ENCODE measurements at places on chromosomes 16 and 17.

DNA sequence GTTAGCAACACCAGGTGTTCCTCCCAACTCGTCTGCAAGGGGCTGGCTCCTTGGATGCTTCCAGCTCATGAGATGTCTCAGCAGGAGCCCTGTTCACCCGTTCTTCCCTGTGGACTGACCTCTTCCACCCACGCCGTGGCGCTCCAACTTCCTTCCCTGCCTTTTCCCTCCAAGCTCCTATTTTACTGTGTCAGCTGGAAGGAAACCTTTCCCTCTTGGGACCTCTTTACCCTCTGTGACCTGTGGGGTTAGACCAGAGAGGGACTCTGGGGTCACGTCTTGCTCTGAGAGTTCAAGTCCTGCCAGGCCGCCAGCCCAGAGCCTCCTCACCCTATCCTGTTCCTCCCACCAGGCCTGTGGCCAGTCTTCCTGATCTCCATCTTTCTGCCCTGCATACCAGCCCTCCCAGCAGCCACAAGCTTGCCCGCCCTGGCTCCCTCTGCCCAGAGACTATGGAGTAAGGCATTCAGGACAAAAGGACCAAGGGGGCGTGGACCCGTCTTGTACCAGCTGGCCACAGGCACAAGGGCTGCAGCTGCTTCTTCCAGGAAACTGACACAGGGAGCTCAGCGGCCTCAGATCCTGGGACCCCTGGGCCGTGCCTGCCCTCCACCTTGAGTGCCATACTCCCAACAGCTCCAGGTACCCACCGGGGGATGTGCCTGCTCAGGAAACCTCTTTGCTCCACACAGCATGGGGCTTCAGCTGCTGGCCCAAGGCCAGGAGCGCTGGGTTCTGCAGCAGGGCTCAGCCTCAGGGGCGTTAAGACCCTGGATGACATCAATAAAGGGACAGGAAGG is 3.0 kb downstream of the PAQR4 start:
- DNase-seq: no peak

GRCh38 chr17:801660-802059 is 19.5 kb downstream of the MRM3 start:
- DNase-seq: no peak

DNA sequence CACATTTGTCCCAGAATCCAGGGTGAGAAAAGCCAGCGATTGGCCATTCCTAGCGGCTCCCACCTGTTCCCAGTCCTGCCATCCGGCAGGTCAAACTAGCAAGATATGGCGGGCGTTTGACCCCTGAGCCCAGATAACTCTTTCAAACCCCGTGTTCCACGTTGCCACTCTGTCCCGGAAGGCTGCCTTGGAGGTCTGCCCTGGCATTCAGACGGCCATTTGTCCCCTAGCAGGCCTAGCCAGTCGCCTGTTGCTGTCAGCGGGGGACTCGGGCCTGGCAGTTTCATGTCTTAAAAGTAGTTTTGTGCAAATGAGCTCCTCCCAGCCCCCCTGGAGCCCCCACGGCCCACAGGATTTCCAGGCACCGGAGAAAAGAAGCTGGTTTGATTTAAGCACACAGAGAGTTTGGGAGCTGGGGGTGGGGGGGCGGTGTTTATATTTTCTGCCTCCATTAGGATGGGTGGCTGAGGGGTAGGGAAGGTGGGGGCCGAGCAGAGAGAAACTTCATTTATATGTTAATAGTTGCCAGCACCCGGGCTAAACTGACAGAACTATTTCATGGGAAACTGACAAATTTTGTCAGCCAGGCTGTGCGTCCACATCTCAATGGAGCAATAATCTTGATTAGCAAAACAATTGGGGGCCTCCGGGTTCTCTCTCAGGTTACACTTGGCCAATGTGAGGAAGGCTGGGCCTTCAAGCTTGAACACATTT is 240.9 kb upstream of the SALL1 start:
- no peak for DNase-seq

- DNase-seq: no peak
Observed at GRCh38 chr17:68581863-68582645, 19.1 kb downstream of the FAM20A start.

- DNase-seq: no peak
Observed at GRCh38 chr17:1914661-1915083, 84.9 kb downstream of the RPA1 start.

GRCh38 chr16:29802416-29802935 is 3.9 kb upstream of the MAZ start:
- DNase-seq: no peak

DNA sequence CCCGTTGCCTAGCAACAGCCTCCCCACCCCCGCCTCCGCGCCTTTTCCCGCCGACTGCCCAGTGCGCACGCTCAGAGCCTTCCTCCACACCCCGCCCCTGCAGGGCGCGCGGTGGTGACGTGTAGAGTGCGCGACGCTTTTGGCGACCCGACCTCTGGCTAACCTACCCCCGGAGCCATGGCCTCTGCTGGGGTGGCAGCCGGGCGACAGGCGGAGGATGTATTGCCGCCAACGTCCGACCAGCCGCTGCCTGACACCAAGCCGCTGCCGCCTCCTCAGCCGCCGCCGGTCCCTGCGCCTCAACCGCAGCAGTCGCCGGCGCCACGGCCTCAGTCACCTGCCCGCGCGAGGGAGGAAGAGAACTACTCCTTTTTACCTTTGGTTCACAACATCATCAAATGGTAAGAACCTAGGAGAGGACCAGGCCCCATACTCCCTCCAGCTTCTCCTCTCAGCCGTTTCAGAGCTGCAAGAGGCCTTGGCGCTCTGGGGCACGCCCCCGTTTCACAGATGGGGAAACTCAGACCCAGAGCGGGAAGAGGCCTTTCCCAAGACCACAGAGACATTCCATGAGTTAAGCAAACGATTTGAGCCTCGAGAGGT is at the start of gene MED9:
Gene MED9 (plus strand): TSS at position 136 of the 603 bp plus-strand sequence. CDS start 42 bp downstream, at position 178.
- DNase-seq: peak; percentile 88

DNA sequence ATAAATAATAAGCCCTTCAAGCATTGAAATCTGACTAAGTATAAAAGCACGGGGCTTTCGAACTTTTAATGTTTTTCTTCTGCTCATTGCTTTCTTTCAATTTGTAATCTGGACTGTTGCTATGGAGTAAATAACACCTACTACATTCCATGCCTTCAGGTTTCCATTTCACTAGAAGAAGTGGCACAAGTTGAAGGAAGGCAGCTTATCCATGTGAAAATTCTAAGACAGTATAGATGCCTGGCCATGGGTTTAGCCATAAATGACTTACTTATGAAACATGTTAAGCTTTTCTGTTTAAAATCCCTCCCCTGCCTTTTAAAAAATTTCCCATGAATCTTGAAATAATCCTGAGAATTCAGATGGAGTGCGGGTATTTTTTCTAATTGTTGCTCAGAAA is 30.6 kb downstream of the KCNJ16 start:
- no peak for DNase-seq

- DNase-seq: no peak
Observed at GRCh38 chr17:76560036-76560876, 20.4 kb downstream of the PRCD start.

GRCh38 chr17:76088041-76088867 is 9.3 kb downstream of the ZACN start:
- no peak for DNase-seq

GRCh38 chr17:76382351-76382802 is 2.0 kb upstream of the SPHK1 start:
- DNase-seq: no peak

- DNase-seq: peak; percentile 95
Observed at GRCh38 chr17:3965118-3965800, 1.0 kb upstream of the ATP2A3 start.

- DNase-seq: no peak
Observed at GRCh38 chr16:75095204-75095621, 21.4 kb downstream of the LDHD start.

DNA sequence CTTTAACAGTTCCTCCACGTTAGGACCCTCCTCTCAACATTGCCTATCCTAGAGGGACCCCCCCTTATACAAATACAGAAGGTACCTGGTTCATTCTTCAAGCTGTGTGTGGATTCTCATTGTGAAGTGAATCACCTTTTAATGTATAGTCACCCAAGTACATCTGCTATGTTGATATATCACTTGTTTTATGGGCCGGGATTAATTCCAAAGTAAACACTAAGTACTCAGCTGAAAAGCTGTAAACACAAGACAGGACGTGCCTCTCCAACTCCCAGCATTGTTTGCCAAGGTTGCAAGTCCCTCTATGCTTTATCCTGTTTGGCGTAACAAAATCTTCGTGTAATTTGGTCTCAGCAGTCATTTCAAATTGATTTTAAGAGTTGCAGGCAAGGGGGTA is 123.6 kb downstream of the RBFOX1 start:
- no peak for DNase-seq

DNA sequence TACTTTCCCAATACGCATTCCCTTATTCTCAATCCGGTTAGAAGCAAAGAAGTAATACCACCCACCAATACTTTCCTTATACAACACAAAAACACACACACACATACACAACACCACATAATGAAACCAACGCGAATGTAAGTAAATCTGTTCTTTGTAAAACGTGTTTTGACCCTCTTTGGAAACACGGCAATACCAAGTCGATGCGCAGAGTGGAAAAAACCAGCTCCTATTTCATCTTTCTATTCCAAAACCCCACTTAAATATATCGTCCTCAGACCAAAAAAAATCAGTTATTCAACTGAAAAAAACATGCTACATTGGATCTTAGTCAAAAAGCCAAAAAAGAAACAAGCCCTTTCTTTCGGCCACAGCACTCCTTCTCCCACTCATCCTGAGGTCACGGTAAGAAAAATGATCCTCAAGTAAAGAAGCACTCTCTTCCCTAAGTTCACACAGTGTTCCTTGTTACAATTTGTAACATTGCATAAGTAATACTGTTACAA is 31.0 kb upstream of the ARL4D start:
- peak; percentile 93 for DNase-seq

DNA sequence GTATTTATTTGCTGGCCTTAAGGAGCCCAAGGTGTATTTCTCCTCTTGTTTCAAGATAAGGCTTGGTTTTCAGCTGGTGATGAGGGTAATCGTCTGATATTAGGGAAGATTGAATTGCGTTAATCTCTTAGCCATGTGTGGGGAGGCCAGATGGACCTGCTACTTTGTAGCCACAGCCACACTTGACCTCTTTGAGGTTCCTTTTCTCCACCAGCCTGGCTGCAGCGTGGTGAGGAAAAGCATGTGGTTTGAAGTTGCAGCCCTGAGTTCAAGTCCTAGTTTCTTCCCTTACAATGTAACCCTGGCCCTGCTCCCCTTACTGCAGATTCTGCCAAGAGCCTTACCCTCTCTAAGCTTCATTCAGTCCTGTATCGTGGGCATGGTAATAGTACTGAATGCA is 3.1 kb downstream of the MINK1 start:
- DNase-seq: no peak

GRCh38 chr17:44503147-44504029 is at the start of gene GPATCH8:
Gene GPATCH8 (minus strand): TSS chr17:44503406. CDS start chr17:44503370, 36 bp downstream.
- DNase-seq: peak; percentile 98

- no peak for DNase-seq
Observed at GRCh38 chr17:66115246-66115645, 76.7 kb downstream of the CEP112 start.

DNA sequence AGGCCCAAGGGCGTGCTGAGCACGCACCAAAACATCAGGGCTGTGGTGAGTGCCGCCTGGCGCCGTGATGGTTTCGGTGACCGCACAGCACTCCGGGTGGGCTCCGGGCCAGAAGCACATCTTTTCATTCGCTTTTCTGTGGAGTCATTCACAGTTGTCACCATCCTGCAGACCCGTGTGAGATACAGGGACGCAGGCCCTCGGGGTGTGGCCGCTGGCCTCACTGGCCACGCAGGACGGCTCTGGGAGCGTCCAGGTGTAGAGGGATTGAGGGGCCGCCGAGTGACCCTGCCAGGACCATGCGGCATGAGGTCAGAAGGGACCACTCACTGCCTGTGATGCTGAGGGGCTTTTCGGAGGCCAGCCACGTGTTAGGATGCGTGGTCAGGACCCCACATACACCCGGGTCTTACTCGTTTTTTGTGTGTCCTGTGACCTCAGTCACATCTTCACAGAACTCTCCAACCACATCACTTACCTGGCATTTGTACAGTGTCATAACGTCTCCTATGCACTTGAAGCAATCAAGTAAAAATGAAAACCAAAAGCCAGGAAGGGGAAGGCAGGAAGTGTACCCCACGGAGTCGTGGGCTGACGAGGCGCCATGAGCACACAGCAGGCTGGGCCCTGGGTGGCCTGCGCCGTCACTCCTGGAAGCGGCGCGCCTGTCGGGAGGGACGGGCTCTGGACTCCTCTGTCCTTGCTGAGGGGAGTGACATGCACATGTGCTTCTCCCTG is 7.8 kb downstream of the ACSF3 start:
- DNase-seq: no peak

DNA sequence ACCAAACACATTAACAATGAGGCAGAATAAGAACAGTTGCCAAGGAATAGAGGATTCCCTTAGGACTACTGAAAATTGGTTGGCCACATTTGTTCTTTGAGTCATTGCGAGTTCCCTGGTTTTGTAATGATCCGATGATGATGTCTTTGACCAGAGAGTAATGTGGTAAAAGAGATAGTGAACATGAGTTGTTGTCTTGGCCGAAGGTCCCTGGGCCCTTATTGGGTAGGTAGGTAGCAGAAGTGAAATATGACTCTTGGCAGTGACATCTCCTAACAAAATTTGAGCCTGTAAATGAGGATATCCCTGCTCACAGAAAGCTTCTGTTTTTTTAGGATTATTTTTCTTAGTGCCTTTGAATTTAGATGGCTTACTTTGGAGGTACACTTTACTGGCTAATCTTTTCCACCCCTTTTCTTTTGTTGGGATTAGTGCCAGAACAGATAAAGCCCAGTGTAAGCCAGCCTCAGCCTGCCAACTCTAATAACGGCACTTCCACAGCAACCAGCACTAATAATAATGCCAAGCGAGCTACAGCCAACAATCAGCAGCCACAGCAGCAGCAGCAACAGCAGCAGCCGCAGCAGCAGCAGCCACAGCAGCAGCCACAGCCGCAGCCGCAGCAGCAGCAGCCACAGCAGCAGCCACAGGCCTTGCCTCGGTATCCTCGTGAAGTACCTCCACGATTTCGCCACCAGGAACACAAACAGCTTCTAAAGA is 47.2 kb downstream of the TNRC6A start:
- DNase-seq: no peak

- no peak for DNase-seq
Observed at GRCh38 chr17:56623383-56623782, 29.9 kb downstream of the NOG start.

DNA sequence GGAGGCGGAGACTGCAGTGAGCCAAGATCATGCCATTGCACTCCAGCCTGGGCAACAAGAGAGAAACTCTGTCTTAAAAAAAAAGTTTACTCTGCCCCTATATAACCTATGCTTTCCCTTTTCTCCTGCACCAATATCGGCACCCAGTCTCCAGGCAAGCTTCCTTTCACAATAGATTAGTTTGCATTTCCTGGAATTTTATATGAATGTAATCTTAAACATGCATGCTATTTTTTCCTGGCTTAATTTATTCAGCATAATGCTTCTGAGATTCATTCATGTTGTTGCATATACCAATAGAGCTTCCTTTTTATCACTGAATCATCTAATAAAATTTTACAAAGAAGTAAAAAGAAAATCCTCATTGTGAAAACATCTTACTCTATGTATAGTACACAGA is 59.4 kb downstream of the USP32 start:
- no peak for DNase-seq
